WTC11 (cell line): ENCODE measurements at places on chromosomes 7 and 10.

DNA sequence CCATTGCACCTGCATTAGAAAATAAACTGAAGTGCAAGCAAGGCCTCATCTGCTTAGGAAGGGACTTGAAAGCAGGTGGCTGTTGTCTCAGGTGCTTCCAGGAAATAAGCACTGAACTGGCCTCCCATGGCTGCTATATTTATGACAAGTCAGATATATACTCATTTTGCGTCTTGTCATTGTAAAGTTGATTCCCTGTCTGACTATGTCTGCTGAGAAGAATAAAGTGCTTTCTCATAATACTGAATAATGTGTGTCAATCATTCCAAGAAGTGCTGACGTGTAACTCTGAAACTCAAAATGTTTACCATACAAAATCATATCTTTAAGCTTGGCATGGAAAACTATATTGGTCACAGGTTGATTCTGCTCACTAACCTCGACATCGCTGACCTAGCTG, 44.9 kb upstream of the SVOPL start:
- no peak for DNase-seq

- DNase-seq = no peak
Measured at GRCh38 chr7:139732471-139733167, 45.2 kb downstream of the HIPK2 start.

DNA sequence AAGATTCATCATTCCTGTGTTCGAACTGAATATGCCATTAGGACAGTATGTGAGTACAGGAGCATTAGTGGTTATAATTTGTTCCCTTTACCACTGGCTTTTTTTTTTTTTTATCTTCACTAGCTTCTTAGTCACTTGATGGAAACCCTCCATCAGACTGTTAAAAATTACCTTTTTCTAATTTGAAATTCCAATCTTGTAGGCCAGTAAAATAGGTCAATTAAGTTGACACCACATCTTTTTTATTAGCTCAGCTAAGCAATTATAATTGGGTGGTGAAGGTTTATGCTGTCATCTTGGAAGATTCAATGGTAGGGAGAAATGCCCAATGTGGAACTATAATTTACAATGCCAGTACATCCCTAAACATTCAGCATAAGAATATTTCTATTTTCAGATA, 6.1 kb downstream of the NRCAM start:
- no peak for DNase-seq

GRCh38 chr10:113060201-113061053, 110.4 kb downstream of the TCF7L2 start:
- DNase-seq = no peak

- peak; percentile 87 for DNase-seq
Measured at GRCh38 chr10:79129361-79129997, 60.7 kb downstream of the ZMIZ1 start.

GRCh38 chr7:157628456-157628855, 291.7 kb downstream of the DNAJB6 start:
- no peak for DNase-seq

DNA sequence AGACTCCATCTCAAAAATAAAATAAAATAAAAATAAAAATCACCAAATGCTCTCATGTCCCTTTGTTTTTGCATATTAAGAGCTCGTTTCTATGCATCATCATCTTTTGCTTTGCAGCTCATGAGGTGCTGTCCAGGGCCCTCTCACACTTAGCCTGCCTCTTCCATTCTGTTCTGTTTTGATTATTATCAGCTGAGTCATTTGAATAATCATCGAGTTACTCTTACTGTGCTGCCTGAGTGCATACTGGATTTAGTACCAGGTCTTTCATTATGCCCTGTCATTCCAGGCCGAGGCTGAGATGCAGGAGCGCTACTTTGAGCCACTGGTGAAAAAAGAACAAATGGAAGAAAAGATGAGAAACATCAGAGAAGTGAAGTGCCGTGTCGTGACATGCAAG, 33.0 kb downstream of the UCMA start:
- DNase-seq = no peak

GRCh38 chr7:71439321-71439720, 307.4 kb downstream of the GALNT17 start:
- no peak for DNase-seq

- no peak for DNase-seq
Measured at GRCh38 chr10:118810796-118811505, 56.2 kb upstream of the CACUL1 start.

DNA sequence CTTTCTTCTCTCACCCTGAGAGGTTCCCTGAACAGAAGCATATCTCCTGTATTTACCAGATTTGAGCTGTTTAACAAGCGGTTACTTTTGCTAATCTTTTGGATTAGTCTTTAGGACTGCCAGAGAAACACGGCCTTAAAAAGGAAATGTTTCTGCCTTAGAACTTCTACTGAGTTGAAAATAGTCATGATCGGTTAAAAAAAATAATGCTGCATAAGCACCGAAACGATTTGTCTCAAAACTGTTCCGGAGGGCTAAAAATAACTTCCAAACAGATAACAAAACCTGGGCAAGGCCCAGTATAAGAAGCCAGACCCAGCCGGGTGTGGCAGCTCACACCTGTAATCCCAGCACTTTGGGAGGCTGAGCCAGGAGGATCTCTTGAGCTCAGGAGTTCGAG, 43.3 kb upstream of the CYTH3 start:
- no peak for DNase-seq

- DNase-seq = no peak
Measured at GRCh38 chr10:79471776-79472175, 26.4 kb upstream of the ZCCHC24 start.

GRCh38 chr7:40583667-40584444, 449.1 kb downstream of the SUGCT start:
- DNase-seq = no peak

GRCh38 chr7:106365252-106366005, 80.6 kb upstream of the NAMPT start:
- DNase-seq = no peak

- no peak for DNase-seq
Measured at GRCh38 chr10:3931224-3931623, 146.2 kb upstream of the KLF6 start.

DNA sequence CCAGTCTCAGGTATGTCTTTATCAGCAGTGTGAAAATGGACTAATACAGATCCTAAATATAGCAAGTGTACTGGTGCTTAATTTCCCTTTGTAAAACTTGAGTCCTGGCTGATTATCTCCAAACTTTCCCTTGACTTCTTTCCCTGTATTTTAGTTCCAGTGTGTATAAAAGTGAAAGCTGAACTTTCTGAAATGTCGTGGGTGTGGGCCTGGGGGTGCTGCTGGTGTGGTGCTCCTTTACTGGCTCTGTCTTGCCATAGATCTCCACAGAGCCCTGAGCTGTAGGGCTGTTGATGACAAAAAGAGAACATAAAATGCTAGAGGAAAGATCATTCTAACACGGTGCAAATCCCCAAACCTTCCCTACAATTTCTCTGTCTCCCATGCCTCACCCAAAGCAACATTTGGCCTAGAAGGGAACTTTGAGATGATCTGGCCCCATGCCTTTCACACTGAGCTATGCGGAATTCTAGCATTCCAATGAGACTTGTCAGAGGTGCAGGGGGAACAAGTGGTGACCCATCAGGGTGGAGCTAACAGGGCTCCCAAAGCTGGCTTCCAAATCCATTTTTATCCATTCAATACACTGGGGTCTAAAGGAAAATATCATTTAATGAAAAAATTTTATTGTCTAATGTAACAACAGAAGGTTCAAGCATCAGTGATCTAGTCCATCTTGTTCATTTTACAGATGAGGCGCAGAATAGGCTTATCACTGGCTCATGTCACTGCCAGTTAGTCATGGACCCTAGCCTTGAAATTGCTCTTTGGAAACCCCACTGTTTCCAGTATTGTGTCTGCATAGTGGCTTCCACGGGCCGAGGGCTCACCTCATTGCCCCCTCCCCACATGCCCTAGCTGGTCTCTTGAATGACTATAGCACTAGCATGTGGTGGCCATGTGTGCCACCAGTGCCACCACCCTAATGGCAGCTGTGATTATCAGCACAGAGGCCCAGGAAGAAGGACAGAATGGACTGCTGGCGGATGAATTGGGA, 1000.9 kb downstream of the LRMDA start:
- DNase-seq = no peak

DNA sequence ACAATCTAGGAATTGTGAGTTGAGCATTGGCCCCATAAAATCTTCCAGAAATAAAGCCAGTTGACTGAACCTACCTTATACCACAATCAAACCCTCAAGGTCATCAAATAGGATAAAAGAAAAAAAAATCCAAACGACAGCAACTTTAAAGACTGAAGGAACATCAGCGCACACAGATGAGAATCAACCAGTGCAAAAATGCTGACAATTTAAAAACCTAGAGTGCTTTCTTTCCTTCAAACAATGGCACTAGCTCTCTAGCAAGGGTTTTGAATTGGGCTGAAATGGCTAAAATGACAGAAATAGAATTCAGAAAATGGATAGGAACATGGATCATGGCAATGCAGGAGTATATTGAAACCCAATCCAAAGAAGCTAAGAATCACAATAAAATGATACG, 16.1 kb upstream of the POT1 start:
- no peak for DNase-seq

GRCh38 chr7:121475806-121476205, 79.7 kb upstream of the FAM3C start:
- no peak for DNase-seq

DNA sequence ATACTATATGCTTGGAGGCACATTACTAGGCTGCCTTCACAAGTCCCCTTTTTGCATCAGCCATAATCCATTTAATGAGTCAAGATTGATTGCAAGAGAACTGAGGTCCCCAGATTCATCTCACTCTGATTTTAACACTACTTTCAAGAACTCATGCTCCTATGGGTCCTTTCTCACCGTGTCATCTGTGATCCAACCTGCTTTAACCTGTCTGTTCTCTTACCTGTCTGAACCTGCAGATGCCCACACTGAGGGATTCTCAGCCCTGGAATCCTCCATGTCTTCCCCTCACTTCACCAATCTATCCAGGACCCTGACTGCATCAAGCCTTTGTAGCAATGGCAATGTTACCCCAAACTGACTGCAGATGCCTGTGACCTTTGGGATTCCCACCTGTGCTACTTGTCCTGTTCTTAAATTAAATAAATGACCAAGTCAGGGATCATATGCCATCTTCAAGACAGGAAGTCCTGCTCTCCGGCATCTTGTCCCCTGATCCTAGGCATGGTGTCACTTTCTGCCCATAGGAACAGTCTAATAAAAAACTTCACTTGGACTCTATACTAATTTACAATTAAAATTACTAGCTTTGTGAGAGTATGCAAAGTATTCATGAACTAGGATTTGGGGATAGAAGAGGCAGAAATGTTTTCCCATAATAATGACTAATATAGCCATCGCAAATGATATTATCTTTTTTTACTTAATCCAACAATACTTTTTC, 25.9 kb upstream of the GOT1 start:
- DNase-seq = no peak

- DNase-seq = no peak
Measured at GRCh38 chr10:100567826-100568225, 32.1 kb downstream of the HIF1AN start.
